ENCODE measurements at places on chromosomes 12 and 14.

DNA sequence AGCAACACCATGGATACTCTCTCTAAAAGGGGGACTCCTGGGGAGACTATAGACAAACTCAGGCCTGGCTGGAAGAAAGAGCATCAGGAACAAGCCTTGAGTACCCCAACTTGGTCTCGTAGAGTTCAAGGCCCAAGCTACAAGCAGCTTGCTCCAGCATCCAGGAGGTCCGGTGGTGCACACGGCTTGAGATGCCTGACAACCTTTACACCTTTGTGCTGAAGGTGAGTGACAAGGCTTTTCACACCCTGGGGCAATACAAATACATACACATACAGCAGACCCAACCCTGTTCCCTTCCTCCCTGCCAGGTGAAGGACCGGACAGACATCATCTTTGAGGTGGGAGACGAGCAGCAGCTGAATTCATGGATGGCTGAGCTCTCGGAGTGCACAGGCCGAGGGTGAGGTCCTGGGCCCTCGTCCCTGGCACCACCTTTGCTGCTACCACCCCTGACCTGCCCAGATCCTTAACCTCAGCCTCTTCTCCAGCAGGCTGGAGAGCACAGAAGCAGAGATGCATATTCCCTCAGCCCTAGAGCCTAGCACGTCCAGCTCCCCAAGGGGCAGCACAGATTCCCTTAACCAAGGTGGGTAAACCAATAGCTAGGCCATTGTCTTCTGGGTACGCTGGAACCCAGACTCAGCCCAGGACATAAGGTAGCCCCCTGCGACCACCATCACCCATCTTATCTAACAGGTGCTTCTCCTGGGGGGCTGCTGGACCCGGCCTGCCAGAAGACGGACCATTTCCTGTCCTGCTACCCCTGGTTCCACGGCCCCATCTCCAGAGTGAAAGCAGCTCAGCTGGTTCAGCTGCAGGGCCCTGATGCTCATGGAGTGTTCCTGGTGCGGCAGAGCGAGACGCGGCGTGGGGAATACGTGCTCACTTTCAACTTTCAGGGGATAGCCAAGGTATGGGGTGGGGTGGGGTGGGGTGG lies 41.2 kb downstream of the SH2B3 start:
- DNase-seq: no peak

- DNase-seq: no peak
Measured at GRCh38 chr12:103097496-103097895, 140.0 kb downstream of the ASCL1 start.

- DNase-seq: no peak
Measured at GRCh38 chr12:123058980-123059379, 78.5 kb downstream of the ARL6IP4 start.

- DNase-seq: no peak
Measured at GRCh38 chr14:98904677-98905076, 367.3 kb downstream of the BCL11B start.

- DNase-seq: peak; percentile 73
Measured at GRCh38 chr12:59403259-59403932, 192.4 kb upstream of the SLC16A7 start.

DNA sequence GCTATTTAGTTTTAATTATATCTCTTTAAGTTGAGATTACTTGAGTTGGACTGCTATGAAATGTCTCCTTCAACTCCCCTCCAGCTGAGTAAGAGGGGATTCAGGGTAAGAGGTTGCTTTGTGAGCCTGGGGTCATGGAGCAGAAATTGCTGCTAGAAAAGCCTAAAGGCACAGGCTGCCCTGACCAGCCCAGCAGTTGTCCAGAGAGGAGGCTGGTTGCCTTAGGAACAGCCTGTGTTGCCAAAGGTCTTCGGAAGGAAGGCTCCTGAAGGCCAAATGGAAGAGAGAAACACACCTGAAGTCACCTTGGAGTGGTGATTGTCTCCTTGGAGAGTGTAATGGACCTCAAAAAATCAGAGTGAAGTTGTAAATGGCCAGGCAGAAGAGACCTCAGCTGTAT lies 235.5 kb upstream of the PDE3A start:
- DNase-seq: no peak

- no peak for DNase-seq
Measured at GRCh38 chr12:53981634-53982565, 3.0 kb upstream of the HOXC10 start.

GRCh38 chr12:120066341-120066740 lies 50.2 kb downstream of the RAB35 start:
- DNase-seq: peak; percentile 3

All from retina (tissue), 1 donor.